ENCODE measurements at places on chromosomes 6 and 20.
A peak's percentile ranks its signal among the peaks of the same experiment; 100 is the strongest.

DNA sequence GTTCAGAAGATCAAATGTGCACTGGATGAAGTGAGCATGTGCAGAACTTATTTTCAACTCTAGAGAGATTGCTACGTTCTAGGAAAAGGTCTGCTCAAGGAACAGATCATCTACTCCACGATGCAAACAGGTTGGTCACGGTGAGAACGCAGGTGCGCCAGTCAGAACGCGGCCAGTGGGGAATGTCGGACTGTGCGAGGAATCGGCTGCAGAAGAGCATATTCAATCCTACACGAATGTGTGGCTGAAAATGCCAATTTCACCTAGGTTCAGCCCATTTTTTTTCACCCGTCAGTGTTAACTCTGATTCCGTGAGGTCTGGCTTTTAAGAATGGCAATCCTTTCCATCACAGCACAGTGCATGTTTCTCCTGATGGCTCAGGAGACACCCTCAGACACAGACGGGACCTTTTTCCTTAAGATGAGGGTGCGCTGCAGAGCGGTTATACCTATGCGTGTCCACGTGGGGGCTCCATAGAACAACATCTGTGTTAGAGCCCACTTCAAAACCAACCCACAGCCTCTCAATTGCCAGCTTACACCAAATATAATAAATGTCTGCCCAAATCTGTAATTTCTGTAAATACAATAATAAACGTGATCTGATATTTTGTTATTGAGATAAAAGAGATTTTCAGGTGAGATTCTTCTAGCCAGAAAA is 250.4 kb downstream of the FOXA2 start:
- DNase-seq, result peak; percentile 52

DNA sequence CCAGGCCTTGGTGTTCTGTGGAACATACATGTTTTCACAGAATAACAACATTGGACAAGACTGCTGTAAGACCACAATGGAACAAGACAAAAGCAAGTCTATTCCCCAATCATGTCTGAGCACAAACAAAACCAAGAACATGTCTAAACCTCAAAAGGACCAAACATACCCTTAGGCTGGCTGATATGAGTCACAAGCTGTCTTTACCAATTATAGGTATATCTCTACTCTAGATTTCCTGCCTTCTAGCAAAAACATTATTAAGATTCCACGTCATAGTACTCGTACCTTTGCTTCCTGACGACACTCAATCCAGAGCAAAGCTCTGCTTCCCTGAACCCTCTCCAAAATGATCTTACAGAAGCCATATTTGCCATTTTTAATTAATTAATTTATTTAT is 15.4 kb upstream of the L3MBTL1 start:
- DNase-seq, result no peak

DNA sequence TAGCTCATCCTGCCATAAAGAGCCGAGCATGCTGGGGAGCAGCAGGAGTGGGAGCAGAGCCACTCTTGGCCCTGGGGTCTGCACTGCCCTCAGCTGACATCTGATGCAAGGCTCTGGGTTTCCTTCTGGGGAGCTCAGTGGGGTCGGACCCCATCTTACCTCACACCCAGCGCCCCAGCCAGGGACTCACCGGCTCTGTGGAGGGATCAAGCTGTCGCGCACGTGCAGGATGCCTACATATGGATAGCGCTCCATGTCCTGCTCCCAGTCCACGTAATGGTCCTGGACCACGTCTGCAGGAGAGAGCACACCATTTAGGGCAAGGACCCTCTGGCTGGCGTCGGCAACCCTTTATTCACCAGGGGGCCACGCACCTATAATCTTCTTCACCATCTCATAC is 12.2 kb downstream of the LEMD2 start:
- DNase-seq, result no peak

DNA sequence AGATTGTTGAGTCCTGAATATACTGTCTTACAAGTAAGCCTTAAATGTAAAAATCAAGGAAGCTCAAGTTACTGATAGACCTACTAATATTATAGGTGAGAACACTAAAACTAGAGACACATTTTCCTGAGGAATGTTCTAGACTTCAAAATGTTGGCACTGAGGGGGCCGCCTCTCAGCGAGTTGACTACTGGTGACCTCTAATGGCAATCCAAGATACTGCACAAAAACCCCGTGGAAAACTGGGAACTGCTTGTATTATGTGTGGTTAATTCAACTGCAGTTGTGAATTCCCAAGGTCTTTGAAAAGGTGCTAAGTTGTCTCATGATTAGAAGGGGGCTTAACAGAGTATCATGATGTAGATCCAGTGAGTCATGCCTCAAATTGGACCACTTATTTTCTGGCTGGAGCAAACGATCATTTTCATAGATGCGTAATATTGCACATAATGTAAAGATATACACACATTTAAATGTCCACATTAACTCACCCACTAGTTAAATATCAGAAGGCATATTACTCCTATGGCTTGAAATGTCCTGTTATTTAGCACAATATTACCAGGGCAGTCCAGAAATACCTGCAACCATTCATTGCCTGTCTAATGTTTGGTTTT is 336.2 kb downstream of the FOXA2 start:
- no peak for DNase-seq

- DNase-seq, result no peak
Observed at GRCh38 chr6:1202201-1202600, 109.7 kb upstream of the FOXQ1 start.

DNA sequence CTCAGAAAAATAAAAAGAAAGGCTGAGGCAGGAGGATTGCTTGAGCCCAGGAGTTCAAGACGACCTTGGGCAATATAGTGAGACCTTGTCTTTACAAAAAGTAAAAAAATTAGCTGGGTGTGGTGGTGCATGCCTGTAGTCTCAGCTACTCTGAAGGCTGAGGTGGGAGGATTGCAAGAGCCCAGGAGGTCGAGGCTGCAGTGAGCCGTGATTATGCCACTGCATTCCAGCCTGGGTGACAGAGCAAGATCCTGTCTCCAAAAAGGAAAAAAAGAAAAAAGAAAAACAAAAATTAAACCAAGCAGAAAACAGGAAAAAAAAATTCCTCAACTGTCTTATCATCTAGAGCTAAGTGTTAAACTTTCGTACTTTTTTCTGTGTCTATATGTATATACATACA is 12.4 kb upstream of the SRSF3 start:
- DNase-seq, result no peak

DNA sequence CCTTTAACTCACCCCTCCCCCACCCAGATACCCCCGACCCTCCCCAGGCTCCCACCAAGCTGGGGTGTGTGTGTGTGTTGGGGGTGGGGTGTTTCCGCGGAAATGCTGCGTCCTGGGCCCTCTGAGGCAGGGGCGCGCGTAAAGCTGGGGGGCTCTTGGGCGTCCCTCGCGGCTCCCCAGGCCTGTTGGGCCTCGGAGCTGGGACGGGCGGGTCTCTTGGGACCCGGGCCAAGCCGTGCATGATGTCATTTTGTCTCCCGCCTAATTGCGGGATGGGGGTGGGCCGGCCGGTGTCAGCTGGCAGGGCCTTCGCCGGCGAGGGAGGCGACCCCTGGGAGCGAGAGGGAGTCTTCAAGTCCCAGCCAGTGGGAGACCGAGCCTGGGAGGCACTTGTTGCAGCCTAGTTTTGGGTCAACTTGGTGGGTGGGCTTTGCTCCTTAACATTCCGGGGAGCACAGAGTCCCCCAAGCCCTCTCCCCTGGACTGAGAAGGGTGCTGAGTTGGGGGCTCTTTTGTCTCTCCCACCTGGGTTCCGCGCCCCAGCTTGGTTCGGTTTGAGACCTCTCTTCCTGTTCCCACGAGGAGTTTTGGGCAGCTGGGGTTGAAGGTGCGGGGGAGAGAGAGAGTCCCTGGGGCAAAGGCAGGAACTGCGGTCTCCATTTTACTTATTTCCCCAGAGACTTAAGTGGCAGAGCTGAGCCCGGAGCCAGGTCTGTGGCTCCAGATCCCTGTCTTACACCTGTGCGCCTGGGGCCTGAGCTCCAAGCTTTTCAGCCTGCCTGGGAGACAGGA is 623 bp downstream of the MYBL2 start:
- DNase-seq, result no peak

DNA sequence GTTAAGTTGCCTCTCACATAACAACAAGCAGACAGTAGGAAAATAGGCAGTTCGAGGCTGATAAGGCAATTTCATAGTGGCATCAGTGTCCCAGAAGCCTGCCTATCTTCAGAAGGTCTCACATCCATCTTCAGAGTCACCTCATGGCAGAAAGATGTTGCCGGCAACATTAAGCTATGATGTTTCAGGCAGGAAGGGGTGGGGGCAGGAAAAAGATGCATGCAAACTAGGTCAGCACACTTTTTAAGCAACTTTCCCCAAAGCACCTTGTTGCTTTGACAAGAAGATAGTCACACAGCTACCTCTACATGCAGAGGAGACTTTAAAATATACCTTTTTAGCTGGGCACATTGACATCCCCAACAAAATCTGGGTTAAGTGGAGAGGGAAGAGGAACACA is 43.2 kb upstream of the SMIM8 start:
- no peak for DNase-seq

DNA sequence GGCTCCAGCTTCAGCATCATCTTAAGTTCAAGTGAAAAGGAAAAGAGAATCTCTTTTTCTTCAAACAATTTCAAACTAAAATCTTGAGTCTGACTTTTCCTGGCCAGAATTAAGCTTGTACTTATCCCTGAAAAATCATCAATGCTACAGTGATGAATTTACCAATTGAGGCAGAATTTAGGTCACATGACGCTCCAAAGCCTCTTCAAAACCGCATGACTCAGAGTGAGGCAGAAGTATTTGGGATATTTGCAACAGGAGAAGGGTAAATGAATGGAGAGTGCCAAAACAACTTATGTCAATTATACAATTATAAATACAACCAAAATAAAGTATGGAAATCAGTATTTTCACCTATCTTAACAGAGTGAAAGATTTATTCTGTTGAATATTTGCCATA is 515.5 kb downstream of the COL12A1 start:
- DNase-seq, result no peak

DNA sequence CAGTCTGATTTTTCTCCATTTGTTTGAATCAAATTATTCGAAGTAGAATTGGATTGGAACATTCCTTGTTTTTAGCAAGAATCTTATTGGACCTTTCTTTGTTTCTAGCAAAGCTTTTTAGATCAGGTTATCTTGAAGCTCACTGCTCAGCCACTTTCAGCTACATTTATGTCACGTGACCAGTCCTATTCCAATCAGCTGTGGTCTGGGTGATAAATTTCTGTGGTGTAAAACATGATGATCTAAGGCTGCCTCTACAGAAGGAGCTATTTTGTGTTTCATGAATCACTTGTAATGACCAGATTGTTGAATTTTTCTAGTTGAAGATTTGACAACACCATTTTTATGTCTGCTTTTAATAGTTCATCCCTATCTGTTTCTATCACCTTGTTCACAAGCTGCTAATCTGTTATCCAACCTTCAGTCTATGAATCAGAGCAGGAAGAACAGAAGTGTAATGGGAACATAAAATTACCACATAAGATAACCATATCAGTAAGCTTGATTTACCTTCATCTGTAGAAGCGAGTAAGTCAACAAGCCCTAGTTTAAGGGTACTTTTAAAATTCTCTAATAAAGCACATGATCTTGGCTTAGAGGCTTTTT is 101.0 kb upstream of the MAP3K7 start:
- no peak for DNase-seq

- DNase-seq, result no peak
Observed at GRCh38 chr6:42402184-42402583, 49.5 kb downstream of the TRERF1 start.

DNA sequence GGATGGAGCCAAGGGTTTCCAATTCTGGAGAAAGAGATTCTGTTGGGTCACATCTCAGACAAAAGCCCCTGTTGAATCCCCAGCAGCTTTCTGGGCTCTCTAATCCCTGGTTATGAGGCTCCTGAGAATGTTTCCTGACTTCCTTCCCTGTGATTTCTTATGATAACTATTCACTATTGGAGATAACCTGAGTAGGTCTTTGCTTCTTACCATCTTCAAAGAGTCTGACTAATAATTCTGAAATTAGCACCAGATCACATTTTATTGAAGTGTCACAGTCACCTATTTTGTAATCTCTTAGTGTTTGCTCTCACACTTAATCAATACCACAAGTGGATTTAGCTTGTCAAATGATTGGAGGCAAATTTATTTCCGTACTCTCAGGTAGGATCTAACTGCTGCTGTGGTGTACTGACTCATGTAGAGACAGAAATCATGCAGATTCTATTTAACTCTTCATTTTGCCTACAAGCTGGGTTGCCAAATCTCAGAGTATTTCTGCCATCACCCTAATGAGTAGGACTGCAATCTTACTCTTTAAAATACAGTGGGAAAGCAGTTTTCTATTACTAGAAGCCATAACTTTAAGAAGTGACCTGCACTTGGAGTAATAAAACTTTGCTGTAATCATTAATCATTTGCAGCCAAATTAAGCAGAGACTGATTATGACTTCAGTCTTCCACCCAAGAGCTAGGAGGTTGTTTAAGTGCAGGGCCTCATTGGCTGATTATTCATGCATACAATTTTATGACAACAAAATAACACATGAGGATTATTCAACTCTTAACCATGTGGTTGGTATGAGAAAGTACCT is 422.1 kb downstream of the EPM2A start:
- DNase-seq, result no peak

DNA sequence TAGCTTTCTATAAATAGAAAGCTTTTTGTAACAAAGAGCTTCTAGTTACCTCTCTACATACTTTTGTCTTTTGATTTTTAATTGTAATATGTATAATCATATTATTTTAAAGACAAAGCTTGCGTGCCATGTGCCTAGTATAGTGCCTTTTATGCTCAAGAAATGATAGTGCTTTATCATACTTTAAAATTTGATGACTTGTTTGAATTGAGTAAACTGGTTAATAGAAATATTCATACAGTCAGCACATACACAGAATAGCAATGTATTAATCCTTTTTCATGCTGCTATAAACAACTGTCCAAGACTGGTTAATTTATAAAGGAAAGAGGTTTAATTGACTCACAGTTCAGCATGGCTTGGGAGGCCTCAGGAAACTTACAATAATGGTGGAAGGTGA is 313.0 kb downstream of the FRK start:
- DNase-seq, result no peak

GRCh38 chr6:141846639-141847038 is 286.1 kb upstream of the GJE1 start:
- no peak for DNase-seq

- DNase-seq, result no peak
Observed at GRCh38 chr20:32651537-32651936, 22.2 kb downstream of the C20orf203 start.

GRCh38 chr6:144690133-144690532 is 405.0 kb downstream of the UTRN start:
- DNase-seq, result no peak
